ENCODE measurements at places on chromosomes 1 and 21.

GRCh38 chr1:227066999-227067398, 126.9 kb downstream of the COQ8A start:
- DNase-seq: no peak

- no peak for DNase-seq
Observed at GRCh38 chr1:193054169-193054675, 4.9 kb downstream of the UCHL5 start.

DNA sequence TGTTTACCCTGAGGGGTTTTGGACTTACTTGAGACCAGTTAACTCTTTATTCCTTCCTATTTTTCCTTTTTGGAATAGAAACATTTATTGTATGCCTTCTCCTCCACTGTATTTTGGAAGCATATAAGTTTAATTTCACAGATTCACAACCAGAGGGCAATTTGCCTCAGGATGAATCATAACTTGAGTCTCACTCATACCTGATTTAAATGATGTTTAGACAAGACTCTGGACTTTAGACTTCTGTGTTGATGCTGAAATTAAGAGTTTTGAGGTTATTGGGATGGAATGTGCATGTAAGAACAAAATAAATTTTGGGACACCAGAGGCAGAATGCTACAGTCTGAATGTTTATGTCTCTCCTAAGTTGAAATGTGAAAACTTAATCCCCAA, 7.1 kb upstream of the ADAM30 start:
- no peak for DNase-seq

DNA sequence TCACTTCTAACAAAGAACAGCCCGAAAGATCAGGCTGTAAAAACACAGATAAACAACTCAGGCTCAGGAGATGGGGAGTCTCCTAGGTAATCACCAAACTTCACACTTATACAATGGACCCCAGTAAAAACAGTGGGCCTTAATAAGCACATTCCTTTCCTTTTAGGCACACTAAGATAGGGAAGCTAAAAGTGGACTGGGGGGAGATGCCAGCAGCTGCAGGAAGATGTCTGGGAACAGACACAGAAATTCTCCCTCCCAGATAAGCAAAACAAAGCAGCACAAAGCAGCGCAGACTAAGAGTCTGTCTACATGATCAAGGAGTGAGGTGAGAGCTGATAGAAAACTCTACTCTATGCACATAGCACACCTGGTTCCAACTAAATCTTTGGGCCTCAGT, 29.0 kb upstream of the CTBS start:
- no peak for DNase-seq

DNA sequence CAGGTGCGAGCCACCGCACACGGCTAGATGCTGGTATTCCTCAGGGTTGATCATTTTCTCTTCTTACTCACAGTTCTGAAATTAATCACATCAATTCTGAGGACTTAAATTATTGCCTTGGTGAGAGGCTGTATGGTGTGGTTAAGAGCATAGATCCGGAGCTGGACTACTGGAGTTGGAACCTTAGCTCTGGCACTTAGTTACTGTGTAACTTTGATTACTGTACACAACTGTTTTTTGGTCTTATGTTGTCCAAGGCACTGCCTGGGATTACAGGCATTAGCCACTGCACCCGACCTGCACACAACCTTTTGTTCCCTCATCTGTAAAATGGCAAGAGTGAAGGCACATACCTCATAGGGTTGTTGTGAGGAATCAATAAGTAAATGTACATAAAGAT, 25.6 kb upstream of the THRAP3 start:
- no peak for DNase-seq

GRCh38 chr1:58883037-58883887, 99.4 kb upstream of the JUN start:
- DNase-seq: peak; percentile 57

DNA sequence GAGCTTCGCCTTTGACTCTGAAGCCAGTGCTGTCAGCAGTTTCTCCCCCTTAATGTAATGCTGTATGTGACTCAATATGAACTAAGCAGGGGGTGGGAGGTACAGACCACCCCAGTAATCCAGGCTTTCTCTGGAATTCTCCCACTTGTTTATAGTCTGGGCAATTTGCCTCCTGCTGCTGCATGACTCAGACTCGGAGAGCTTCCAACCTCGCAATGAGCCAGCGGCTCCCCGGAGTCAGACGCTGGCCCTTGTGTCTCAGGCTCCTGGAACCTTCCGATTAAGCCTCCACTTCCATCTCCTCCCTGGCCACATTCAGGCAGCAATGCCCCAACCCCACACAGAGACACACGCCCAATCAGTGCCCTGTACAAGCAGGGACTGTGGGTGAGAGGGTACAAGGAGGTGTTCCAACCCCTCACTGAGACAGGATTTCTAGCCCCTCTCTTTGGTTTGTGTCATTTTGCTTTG, 471.7 kb upstream of the VAMP3 start:
- peak; percentile 89 for DNase-seq

- peak; percentile 52 for DNase-seq
Observed at GRCh38 chr1:246067432-246068216, 439.5 kb downstream of the SMYD3 start.

- no peak for DNase-seq
Observed at GRCh38 chr1:6464514-6464836, 1.5 kb downstream of the TNFRSF25 start.

DNA sequence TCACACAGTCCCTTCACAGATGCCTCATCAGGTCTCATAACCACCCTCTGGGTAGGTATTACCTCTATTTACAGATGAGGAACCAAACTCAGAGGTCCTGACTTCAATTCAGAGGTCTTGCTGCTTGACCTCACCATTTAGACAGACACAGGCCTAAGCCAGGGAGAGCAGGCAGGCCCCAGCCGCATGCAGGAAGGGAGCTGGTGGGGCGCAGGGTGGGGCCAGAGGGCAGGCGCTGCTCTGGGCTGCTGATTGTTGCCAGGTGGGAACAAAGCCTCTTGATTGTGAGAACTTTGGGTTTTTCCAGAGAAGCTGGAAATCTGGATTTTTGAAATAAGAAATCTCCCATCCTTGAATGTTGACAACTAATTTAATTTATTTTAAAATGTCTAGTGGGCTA, 19.9 kb upstream of the PRELP start:
- DNase-seq: no peak

GRCh38 chr1:160094291-160094625, 4.2 kb downstream of the IGSF8 start:
- DNase-seq: no peak

DNA sequence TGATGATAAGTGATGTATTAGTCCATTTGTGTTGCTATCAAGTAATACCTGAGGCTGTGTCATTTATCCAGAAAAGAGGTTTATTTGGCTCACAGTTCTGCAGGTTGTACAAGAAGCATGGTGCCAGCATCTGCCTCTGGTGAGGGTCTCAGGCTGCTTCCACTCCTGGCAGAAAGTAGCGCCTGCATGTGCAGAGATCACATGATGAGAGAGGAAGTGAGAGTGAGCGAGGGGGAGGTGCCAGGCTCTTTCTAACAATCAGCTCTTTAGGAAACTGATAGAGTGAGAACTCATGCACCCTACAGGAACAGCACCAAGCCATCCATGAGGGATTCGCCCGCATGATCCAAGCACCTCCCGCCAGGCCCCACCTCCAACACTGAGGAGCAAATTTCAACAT, 2.2 kb upstream of the FHAD1 start:
- DNase-seq: no peak

- no peak for DNase-seq
Observed at GRCh38 chr1:78136680-78137079, 90.9 kb downstream of the GIPC2 start.

DNA sequence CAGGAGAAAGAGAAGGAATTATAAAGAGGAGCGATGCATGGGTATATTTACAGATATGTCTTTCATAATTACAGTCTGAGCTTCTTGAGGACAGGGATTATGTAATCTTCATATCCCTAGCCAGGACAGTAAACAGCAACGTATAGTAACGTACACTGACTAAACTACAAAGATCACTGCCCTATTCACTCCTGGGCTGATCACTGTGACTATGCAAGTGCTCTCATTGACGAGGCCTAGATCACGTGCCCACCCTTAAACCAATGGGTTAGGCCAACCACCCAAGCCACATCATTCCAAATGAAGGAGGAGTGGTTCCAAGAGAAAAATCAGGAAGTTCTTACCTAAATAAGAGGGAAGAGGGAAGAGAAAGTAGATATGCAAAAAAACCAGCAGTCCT, 18.5 kb downstream of the PIK3R3 start:
- no peak for DNase-seq

DNA sequence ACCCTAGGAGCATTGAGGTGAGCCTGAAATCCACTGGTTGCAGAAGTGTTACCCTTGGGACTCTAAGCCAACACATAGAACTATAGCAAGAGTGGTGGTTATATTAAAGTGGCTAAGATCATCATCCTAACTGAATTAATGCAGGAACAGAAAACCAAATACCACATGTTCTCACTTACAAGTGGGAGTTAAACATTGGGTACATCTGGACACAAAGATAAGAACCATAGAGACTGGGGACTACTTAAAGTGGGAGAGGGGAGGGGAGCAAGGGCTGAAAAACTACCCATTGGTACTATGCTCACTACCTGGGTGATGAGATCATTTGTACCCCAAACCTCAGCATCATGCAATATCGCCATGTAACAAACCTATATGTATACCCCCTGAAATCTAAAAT, 100.0 kb downstream of the SLC25A24 start:
- DNase-seq: no peak

Measured in femur (tissue), 1 donor.